ENCODE measurements at places on chromosomes 2 and 18.

DNA sequence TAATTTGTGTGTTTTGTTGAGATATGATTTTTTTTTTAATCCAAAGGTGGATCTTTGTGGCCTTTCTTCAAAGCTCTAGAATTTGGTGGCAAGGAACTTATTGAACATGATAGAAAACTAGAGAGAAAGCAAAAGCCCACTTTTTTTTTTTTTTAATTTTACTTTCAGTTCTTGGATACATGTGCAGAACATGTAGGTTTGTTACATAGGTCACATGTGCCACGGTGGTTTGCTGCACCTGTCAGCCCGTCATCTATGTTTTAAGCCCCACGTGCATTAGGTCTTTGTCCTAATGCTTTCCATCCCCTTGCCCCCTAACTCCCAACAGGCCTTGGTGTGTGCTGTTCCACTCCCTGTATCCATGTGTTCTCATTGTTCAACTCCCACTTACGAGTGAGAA, 135.9 kb downstream of the RHBDD1 start:
- no peak for DNase-seq

DNA sequence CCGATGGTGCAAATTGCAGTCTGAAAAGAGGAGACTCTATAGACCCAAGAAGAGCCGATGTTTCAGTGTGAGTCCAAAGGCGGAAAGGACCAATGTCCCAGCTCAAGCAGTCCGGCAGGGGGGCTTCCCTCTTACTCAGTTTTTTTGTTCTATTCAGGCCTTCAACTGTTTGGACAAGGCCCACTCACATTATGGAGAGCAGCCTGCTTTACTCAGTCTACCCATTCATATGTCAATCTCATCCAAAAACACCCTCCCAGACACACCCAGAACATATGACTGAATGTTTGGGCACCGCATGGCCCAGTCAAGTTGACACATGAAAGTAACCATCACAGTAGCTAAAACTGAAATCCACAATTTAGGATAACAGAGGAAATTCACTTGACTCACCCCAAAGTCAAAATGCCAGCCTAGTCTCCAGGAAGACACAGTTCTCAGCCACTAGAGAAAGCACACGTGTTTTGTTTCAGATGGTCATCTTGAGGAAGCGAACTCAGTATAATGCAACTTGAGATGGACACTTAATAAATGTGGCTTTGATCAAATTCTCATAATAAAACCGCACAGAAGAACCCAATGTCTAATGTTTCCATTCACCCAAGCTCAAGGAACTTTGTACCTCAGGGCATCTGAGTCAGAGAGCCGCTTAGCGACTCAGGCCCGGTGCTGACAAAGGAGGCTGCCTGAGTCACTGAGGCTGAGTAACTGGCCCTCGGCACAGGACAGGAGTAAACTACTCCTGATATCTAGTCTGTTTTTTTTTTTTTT, 2.4 kb downstream of the FHL2 start:
- DNase-seq, result no peak

- no peak for DNase-seq
These were observed 313.6 kb upstream of the CDH20 start for GRCh38 chr18:61019338-61020301.

DNA sequence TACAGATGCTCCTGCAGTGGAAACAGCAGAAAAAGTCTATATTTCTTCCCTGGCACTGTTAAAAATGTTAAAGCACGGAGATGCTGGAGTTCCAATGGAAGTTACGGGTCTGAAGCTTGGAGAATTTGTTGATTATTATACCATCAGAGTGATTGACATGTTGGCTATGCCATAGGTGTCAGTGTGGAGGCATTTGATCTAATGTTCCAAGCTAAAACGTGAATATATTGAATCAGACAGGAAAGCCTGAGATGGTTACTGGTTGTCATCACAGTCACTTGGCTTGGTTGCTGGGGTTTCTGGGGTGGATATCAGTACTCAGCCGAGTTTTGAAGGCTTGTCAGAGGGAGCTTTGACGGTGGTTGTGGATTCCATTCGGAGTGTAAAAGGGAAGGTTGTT, 262.9 kb upstream of the CNTNAP5 start:
- no peak for DNase-seq

GRCh38 chr2:129318581-129319421, 660.7 kb upstream of the RAB6C start:
- DNase-seq, result no peak

- DNase-seq, result no peak
These were observed 14.2 kb downstream of the MTX2 start for GRCh38 chr2:176283291-176284068.

- DNase-seq, result no peak
These were observed 76.6 kb upstream of the ITGA4 start for GRCh38 chr2:181380581-181380980.
